ENCODE measurements at places on chromosomes 4 and X.

DNA sequence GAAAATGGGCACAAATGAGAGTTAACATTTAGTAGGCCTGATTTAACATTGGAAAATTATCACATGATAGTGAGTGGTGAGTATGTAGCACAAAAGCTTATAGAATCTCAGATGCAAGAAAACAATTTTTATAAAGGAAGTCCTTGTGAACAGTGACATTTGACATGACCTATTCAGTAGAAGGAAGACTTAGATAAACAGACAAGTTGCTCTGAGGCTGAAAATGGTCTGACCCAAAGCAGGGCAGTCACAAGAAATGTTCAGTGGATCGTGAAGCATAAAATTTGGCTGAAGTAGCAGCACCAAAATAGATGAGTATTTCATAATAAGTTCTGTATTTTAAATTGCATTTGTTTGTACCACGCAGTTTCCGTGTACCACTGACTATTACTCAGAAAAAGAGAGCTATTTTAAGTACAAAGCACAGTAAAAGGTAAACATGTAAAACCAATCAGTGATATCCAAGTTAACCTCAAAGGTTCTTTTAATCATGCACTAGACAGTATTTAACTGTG lies 605.7 kb upstream of the PABPC4L start:
- DNase-seq, result no peak

GRCh38 chr4:1592709-1593417 lies 91.2 kb downstream of the FAM53A start:
- DNase-seq, result no peak

DNA sequence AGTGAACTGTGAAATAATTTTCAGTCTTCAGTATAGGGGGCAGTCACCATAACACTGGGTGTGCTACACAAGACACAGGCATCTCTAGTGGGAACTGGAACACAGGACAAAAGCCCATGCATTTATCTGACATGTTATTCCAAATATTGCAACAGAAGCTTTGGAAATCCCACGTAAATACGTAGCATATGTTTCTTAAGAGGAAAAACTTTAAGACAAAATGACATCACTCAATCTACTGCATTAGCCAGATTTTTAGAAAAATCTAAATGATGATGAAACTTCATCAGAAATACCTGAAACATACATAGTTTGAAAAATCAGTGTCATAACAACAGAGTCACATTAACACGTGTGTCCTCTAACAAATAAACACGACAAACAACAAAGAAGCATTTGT lies 14.5 kb downstream of the SHISA3 start:
- DNase-seq, result no peak

- no peak for DNase-seq
These were observed 24.7 kb upstream of the GLOD5 start for GRCh38 chrX:48736878-48737212.

- DNase-seq, result no peak
These were observed 128.2 kb downstream of the C4orf51 start for GRCh38 chr4:145808021-145808650.

GRCh38 chr4:22573198-22573597 lies 57.3 kb upstream of the ADGRA3 start:
- DNase-seq, result no peak

DNA sequence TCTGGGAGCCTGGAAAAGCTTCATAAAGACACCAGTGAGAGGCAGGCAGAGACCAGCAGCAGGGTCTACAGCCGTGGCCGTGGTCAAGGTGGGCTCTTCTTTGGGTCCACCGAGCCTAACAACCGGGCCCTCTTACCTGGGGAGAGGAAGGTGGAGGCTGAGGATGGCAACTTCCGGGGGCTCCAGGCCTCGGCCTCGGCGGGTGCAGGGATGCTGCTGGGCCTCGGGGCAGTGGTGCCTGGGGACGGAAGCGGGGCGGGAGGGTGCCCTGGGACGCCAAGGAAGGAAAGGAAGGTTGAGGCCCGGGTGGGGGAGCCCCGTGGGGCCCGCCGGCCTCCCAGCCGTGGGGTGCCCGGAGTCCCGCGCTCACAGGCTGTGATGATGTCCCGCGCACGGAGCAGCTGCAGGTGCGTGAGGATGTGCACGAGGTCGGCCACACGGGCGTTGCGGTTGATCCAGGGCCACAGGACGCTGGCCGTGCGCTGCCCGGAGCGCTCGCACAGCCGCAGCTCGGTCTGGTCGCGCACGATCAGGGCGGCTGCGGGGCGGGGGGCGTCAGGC lies 561 bp downstream of the IRAK1 start:
- no peak for DNase-seq

GRCh38 chr4:139509727-139510410 lies 46.1 kb downstream of the SETD7 start:
- DNase-seq, result no peak

GRCh38 chr4:3429651-3430050 lies 12.1 kb upstream of the HGFAC start:
- no peak for DNase-seq

DNA sequence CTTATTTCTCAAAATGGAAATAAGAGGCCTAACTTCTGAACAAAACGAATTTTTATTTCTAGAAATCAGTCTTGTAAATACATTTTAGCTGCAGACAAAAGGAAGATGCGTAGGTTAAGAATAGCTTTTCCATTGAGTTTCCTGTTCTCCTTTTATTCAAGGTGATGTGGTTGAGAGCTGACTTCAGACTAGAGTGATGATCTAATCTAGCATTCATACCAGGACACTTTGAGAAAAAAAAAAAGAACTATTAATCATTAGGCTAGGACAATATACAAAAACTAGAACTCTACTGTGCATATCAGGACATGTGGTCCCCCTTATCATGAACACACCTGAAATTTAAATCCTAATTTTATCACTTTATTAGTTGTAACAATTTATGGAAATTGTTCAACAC lies 884.5 kb upstream of the EPHA5 start:
- DNase-seq, result no peak

- no peak for DNase-seq
These were observed 17.8 kb downstream of the PDCL2 start for GRCh38 chr4:55574252-55574651.

GRCh38 chr4:36509845-36510244 lies 228.4 kb downstream of the DTHD1 start:
- no peak for DNase-seq

- DNase-seq, result no peak
These were observed 284.4 kb upstream of the LDB2 start for GRCh38 chr4:17182888-17183287.

DNA sequence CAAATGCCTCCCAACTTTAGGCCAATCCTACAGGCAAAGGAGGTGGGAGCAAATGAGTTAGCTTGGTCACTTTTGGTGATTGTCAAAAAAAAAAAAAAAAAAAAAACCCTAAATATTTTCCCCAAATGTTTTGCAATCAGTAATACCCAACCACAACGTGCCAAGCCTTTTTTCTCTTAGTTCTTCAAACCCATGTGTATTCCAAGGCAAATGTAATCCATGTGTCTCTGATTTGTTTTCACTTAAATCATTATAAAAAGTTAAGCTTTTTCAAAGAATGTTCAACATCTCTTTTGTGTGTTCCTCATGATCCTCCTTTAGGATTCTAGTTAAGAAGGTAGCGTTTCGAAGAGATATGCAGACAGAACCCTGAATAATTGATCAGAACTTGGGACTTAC lies 328.4 kb downstream of the PAPSS1 start:
- no peak for DNase-seq

DNA sequence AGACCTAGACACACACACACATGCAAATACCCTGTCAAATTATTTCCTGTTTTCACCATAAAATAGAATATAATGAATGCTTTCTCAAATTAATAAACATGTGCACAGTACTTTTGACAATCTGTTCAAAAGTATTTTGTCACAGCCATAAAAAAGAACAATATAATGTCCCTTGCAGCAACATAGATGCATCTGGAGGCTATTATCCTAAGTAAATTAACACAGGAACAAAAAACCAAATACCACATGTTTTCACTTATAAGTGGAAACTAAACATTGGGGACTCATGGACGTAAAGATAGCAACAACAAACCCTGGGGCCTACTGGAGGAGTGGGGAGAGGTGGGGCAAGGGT lies 15.5 kb downstream of the RAB40A start:
- DNase-seq, result no peak

DNA sequence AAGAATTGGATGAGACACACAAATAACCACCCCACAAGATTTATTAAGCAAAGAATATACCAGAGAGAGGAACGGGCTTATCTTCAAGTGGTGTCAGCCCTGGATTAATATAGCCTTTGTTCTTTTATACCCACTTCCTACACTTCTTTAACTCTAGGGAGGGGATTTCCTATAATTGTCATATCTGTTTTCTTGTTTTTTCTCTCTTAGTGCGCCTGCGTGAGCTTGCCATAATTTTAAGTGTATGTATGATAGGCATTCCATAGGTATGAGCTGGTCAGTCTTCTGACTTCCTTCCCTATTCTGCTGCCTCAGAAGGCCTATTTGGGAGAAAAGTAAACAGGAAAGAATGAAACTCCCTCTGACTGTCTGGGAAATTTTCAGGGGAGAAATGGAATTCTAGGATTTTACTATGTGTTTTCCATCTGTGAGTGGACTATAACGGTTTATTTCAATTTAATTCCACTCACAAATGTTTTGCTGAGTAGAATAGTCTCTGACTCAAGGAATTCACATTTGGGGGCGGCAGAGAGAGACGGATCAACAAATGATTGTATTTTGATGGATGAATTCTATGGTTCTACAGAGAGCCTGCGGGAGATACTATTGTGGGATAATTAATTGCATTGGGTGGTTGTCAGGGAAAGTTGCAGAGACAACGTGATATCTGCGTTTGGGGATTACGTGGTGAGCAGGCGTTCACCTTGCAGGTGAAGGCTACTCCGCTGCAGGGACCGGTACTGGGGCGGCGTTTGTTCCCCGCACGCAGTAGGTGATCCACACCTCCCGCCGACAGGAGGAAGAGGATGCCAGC lies 626 bp upstream of the CEP135 start:
- DNase-seq, result peak; percentile 33

GRCh38 chrX:19566359-19567222 lies 51.3 kb upstream of the MAP3K15 start:
- no peak for DNase-seq

DNA sequence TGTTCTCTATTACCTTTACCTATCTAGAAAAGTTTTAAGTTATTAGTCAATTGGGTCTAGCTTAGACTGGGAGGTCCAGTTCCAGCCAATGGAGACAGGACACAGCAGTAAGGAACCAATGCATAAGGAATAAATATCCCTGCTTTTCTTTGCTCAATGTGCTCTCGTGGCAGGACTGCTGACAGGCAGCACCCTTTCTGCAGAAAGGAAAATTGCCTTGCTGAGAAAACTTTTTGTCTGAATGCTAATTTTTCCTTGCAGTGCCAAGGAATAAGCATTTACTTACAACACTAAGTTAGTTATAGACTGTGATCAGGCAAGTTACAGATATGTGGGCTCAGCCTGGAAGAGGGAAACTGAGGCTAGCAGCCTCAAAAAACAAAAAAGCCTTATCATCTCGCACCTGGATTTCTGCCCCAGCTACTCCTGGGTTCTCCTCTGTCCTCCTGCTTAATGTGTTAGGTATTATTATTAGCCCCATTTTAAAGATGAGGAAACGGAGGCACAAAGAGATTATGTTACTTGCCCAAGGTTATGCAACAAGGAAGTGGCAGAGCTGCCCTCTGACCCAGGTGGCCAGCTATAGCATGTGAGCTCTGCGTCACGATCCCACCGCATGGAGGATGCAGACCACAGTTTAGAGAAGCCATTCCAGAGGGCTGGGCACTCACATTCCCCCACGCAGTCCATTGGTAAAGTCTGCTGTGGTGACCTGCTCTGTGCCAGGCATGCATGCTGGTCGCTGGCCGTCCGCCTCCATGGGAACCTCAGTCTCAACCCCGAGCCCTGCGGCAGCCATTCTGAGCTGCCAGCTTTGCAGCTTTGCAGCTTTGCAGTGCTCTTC lies 40.5 kb upstream of the C4orf50 start:
- no peak for DNase-seq

DNA sequence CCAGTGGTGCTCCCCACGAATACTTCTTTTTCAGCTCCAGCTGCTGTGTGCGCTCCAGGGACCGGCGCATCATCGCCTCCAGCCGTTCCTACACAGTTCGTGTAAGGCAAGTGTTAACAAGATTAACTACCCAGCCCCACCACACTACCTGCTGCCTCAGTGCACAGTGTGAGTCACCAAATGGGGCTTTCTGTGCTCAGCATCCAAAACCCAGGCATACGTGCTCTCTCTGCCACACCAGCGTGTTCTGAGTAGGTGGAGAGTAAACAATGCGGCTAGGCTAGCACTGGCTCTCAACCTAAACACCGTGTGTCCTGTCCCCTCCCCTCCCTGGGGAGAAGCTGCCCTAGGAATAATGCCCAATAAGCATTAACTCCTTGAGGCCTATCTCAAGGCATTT lies 60.0 kb downstream of the MAP7D2 start:
- DNase-seq, result no peak
